KBM-7 (cell line): ENCODE measurements at places on chromosomes 16 and 17.

- DNase-seq: no peak
Observed at GRCh38 chr17:1491443-1492248, 840 bp downstream of the MYO1C start.

DNA sequence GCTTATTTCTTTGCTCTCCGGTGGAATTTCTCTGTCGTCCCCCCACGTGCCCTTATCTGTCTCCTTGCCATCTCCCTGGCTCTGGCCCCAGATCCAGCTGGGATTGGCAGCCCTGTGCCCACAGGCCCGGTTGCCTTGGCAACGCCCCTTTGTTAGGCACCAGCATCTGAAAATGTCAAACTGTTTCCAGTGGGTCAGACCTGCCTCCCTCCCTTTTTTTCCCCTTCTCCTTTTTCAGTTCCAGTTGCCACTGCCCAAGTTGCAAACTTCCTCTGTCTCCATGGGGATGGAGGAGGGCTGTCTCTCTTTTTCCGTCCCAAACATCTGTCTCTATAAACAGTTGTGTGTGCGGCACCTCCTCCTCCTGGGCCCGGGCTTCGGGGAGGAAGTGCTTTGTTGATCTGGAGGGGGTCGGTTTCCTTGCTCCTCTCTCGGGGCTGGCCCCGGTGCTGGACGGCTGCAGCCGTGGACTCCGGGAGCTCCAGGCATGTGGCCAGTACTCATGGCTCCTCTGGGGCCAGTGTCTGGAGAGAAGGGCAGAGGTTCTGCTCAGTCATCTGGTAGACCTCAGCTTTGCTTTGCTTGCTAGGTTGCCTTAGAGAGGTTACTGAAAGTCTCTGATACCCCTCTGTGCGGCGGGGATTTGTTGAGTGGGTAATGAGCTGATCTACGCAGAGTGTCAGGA, 35.3 kb downstream of the SOCS3 start:
- peak; percentile 98 for DNase-seq

- no peak for DNase-seq
Observed at GRCh38 chr16:48745541-48745940, 135.6 kb upstream of the N4BP1 start.

DNA sequence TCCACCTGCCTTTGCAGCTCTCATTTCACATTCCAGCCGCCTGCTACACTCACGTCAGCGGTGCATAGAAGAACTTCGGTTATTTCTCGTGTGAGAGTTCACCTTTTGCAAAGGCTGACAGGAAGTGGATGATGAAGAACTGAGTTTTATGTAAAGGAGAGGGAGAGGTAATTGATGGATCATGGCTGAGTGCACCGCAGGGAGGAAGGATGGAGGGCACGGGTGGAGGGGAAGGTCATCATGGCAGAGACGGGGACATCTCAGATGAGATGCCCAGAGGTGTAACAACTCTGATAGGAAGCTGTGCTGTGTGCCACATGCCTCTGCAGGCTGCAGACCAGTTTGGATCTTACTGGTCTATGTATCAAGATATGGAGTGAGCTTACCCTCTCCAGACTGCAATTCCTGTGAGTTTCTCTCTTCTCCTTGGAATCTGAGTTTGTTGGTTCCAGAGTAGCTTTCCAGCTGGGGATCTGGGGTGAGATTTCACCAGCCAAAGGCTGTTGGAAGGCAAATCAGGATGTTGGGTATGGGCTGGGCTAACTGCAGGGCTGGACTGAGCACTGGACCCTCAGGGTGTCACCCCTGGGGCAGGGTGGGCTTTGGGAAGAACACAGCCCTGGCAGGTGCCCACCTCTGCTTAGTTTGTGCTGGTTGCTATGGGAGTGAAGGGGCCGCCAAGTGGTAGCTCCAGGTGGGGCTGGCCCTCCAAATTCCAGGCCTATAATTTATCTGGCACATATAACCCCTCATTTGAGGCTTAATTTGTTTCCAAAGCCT, 777.0 kb downstream of the KCNJ18 start:
- no peak for DNase-seq

DNA sequence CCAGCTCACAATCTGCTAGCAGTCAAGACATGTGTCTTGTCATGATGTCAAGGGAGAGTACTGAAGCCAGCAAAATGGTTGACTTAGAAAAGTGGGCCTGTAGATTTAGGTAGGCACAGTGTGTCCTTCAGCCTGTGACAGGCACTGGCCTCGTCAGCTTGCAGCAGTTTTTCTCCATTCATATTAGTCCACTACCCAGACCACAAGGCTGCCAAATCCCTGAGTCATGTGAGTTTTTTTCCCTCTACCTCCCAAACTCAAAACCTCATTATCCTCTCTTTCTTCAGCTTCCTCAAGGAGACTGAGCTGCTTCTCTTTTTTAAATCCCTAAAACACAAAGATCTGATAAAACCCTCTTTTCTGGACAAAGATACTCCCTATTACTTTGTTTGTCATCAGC, 102.6 kb upstream of the HS3ST3A1 start:
- no peak for DNase-seq

DNA sequence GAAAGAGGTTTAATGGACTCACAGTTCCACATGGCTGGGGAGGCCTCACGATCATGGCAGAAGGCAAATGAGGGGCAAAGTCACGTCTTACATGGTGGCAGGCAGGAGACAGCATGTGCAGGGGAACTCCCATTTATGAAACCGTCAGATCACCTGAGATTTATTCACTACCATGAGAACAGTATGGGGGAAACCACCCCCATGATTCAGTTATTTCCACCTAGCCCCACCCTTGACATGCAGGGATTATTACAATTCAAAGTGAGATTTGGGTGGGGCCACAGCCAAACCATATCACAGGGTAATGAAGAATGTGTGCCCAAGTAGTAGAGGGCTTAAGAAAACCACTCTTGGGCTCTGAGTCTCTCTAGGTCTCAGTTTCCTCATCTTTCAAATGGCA, 85.1 kb downstream of the PRKCB start:
- no peak for DNase-seq

DNA sequence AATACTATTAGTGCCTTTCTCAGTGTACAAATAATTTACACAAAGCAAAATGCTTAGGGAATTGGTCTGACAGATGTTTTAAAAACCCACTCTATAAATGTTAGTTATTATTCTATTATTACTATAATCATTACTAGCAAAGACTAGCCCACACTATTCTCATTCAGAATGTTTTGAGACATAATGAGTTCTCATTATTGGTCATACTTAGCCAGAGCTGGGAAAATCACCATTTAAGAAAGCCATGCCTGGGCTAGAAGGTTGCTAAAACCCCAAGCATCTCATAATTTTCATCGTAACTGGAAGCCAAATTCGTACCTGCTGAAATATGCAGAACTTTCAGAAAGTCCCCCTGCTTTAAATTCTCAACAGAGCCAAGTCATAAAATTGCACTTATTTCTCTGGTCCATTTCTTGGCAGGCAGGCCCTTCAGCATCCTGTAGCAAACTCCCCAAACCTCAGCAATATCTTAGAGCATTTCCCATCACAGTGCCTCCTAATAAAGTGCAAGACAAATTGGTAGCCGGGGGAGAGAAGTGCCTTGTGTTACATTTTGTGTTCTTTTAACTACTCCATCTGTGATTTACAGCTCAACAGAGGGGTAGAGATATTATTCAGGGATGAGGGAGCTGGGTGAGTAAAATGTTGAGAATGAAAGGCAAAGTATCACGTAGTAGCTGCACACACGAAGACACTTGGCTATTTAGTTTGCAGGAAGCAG, 79.8 kb upstream of the ADAMTS18 start:
- DNase-seq: no peak

DNA sequence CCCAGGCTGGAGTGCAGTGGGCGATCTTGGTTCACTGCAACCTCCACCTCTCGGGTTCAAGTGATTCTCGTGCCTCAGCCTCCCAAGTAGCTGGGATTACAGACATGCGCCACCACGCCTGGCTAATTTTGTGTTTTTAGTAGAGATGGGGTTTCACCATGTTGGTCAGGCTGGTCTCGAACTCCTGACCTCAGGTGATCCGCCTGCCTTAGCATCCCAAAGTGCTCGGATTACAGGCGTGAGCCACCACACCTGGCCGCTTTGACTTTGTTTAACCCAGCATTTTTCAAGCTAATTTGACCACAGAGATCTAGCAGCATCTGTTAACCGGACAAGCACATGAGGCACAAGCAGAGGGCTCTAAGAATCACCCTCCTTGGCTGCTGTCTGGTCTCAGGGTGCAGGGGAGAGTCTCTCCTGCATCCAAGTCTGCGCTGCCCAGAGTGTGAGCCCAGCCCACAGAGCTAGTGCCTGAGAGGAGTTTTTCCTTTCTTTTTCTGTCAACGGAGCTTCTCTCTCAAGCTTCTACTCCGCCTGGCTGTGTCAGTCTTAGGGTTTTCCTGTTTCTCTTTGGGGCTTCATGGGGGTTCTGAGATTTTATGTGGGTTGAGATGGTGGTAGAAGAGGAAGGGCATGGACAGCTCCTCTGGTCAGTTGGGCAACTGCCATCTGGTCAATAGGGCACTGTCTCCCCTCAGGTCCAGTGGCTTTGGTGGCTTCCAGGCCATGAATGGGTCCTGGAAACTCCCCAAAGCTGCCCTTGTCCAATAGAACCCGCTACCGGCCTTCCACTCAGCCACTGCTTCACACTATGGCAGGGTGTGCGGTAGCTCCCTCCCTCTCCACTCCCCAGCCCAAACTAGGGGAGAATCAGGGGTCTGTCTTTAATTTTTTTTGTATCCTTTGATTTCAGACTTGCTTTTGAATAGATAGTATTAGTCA, 59.6 kb downstream of the TNFRSF13B start:
- DNase-seq: no peak

GRCh38 chr16:74607310-74607961, 522 bp upstream of the GLG1 start:
- no peak for DNase-seq

DNA sequence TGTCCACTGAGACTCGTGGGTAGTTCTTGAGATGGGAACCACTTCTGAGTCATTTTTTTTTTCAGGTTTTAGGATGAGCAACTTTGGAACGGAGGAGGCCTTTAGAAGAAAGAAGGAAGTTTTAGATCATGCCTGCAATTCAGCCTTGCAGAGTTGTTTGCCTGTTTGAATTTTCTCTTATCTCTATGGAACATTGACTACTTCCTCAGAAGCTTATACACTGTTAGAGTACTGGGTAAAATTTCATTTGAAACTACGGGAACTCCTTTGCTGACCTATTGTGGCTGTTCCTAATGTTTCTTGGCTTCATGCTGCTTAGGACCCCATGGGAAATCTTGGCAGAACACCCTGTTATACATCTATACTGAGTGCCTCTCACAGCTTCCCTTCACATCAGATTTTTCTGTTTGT, 70.8 kb downstream of the MAP2K6 start:
- no peak for DNase-seq

GRCh38 chr16:85519540-85520231, 93.4 kb upstream of the GSE1 start:
- DNase-seq: no peak

- DNase-seq: no peak
Observed at GRCh38 chr17:43808076-43808475, 24.9 kb downstream of the MPP3 start.

- DNase-seq: no peak
Observed at GRCh38 chr17:65886315-65887245, 305.4 kb downstream of the CEP112 start.

DNA sequence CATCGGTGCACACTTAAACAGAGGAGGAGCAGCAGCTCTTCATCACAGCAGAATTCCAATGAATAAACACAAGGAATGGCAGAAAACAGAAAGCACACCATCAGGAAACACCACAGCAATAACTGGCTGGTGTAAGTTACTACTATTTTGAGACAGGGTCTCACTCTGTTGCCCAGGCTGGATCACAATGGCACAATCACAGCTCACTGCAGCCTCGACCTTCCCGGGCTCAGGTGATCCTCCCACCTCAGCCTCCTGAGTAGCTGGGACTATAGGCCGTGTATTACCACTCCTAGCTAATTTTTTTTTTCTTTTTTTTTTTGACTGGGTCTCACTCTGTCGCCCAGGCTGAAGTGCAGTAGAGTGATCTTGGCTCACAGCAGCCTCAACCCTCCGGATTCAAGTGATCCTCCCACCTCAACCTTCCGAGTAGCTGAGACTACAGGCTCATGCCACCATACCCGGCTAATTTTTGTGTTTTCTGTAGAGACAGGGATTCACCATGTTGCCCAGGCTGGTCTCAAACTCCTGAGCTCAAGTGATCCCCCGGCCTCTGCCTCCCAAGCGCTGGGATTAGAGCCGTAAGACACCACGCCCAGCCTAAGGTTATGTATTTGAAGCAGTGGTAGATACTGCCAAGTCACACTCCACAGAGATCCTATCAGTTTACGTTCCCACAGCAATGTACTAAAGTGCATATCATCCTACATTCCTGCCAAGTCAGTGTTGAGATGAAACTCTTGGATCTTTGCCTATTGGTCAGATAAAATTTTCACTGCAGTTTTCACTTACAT, 20.7 kb downstream of the TRAP1 start:
- no peak for DNase-seq

DNA sequence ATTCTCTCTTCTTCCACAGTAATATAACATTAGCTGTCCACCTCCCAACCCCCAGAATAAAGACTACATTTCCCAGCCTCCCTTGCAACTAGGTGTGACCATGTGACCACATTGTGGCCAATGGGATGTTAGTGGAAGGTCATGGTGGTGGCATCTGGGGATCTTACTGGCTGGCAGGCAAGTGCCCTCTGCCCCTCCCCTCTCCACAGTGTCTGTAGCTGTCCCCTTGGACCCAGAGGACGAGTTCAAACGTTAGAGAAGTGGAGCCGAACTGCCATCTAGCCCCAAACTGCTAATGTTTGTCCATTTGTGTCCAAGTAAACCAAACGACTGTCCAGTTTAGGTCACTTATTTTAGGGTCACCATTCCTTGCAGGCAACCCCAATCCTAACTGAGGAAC, 26.6 kb upstream of the KCNG4 start:
- DNase-seq: peak; percentile 51
